ENCODE measurements at places on chromosomes 3 and 15. TPM values are rescaled to one million over a fixed set of nuclear protein-coding genes. Genes with fewer than 3 reads are reported as not detected.

The PSTPIP1 gene
- total RNA-seq, result not detected

The FOXL2NB gene
- 2.9 TPM for total RNA-seq

- DNase-seq, result no peak
Observed at GRCh38 chr15:55633731-55634130, 45.6 kb upstream of the PYGO1 start.

- no peak for DNase-seq
Observed at GRCh38 chr15:94704421-94704820, 473.1 kb downstream of the MCTP2 start.

DNA sequence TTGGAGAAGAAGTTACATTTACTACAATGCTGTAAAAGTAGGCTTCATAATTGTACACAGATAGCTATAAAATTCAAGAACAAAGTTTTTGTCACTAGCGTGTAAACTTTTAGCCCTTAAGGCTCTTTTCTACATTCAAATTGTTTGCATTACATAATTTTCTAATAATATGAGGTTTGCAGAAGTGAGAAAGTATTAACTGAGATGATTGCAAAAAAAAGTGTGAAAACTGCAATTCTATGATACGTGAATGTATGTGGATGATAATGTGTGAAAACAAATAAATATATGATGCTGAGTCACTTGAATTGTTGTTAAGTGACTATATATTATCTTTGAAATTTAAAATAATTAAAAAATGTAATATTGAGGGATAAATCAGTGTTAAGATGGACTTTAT, 557.5 kb downstream of the NAALADL2 start:
- no peak for DNase-seq

DNA sequence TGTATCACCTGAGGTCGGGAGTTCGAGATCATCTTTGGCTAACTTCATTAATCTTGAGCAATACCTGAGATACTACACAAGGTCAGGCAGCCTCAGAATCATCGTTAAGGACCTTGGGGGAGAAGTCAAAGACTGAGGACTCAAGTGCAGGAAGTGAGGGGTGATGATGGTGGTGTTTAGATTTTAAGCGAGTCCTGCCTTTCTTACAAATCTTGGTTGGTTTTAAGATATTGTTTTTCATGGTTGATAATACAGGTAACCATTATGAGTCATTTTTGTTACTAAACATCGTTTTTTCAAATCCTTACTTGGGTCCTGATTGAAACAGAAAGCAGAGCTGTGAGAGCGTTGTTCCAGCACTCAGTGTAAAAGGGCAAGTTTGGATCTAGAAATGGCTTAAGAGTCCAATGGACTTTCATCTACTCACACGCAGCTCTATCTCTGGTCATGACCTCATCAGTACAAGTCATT, 4.1 kb downstream of the RASGRP1 start:
- DNase-seq, result no peak

Data from renal cortical epithelial cell (primary cell).